ENCODE measurements at places on chromosomes 5 and 9.

DNA sequence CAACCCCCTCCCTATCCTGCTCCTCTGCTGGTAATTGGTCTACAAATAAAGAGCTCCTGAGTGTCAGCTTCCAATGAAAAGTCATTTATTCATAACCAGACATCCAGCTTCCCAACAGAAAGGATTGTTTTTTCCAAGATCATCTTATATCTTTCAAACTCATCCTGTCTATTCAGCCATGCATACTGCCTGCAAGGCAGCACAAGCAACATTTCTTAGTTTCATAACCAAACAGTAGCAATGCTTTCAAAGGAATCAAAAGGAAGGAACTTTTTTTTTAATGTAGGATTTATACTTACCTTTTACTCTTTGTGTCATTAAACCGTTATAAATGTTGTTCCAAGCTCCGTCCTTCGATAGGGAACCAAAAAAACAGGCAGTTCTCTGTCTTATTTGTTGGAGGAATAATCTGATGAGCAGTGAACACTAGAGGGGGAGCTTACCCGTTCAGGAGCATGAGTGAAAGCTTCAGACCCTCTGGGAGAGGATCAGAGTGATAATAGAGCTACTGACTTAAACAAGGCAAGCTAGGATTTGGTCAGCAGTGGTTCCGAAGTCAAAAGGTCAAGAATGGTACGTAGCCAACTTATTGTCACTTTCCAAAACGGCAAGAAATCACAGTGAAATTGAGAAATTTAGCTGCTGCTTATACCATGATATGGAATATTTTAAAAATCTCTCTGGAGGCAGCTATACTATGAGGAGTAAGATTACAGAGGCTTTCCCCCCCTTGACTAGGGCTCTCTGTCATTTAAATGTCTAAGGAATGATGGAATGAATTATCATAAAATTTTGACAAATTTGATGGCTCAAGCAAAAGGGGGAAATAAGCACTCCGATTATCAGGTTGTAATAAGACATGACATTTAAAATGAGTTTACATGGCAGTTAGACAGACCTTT, 892.9 kb downstream of the NR2F1-AS1 start:
- DNase-seq: peak; percentile 51

DNA sequence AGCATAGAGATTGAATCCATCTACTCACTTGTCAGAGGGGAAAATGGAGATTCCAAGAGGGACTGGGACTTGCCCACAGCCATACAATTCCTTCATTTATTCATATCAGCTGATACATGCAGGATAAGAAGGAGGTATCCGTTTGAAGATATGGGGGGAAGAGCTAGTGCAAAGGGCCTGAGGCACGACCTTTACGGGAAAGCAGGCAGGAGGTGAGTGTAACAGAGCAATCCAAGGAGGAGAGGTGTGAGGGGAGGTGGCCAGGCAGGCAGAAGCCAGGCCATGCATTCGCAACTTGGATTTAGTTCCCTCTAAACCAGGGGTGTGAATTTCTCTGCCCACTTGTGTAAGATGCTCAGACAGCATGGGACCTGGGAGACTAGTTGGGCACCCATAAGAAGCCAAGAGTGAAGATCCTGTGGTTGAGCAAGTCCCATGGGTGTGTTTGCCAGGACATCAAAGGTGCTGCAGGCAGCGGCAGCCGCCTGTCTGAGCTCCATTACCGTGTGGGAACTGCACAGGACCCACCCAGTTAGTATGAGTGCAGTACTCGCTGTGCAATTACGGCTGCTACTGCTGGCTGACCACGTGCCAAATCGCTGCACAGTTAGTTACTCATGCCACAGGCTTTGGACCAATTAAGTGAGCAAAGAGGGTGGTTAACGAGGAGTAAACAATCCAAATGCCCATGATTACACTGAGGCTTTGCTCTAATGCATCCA, 31.4 kb upstream of the FAT2 start:
- DNase-seq: no peak

DNA sequence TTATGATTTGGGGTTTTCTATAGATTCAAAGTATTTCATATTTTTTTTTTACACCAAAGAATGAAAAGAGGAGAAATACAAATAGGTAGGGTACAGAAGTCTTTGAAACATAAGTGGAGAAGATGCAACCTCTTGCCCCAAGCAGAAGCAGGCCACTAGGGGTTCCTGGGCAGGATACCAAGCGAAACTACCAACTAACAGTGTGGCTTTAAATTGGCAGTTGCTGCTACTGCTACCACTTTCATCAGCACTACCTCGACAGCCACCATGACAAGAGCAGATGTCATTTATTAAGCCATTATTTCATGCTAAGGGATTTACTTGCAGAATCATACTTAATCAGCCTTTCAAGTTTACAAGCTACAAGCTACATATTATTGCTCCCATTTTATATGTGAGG, 288.1 kb downstream of the NR3C1 start:
- no peak for DNase-seq

GRCh38 chr5:81427566-81427965, 33.6 kb upstream of the ACOT12 start:
- DNase-seq: no peak

GRCh38 chr5:65817931-65818330, 95.9 kb downstream of the NLN start:
- DNase-seq: no peak

DNA sequence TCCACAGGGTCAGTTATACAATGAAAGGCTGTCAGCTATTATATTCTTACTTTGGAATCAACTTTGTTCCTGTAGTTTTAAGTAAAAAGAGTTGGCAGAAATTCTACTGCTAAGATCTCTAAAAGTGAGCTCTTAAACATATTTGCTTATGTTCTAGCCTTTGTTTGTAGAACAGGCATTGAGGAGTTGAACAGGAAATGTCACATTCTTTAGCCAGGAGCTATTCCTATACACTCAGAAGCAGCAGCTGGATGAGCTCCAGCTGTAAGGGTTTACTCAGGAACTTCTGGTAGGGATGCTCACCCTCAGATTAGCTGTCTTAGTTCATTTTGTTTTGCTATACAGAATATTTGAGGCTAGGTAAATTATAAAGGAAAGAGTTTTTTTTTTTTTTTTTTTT, 22.4 kb upstream of the SPINK14 start:
- DNase-seq: peak; percentile 12

DNA sequence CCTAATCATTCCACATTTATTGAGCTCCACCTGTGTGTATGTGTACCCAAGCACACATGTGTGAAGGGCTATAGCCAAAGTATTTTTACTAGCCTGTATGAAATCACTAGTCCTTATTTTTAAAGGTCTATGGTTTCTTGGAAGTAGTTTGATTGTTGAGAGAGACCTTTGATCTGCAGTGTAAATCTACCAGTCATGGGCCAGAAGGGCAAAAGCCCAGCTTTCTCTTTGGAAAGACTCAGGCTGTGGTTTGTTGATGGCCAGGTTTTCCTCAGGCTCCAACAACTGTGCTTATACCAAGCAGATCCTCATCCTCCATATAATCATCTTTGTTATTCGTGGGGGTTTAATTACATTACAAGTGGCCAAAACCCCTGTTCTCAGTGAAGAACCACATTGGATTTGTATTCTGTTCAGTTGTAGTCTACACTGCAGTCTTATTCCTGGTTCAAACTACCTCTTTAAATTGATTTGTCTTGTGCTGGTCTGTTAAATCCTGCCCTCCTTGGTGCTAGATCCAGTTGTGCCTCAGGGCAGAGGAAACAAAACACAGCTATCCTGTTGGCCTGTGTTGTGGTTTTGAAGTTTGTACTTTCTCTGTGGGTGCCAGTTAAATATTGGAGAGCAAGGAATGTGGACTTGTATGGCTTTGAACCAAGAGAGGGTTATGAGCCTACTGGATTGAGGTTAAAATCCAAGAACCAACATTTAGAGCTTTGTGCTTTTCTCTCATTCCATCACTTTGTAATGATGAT, 13.3 kb downstream of the CDC26 start:
- no peak for DNase-seq

- DNase-seq: no peak
These were observed 96.7 kb downstream of the MVB12B start for GRCh38 chr9:126423142-126423915.

GRCh38 chr9:112112941-112113681, 62.0 kb downstream of the SUSD1 start:
- peak; percentile 23 for DNase-seq
